ENCODE measurements at places on chromosomes 6 and 20. TPM values are rescaled to one million over a fixed set of nuclear protein-coding genes. Genes with fewer than 3 reads are reported as not detected.

GRCh38 chr6:40477246-40478126 is 109.7 kb downstream of the LRFN2 start:
- no peaks in the 10 kb centered on the region for H3K27me3 ChIP-seq
- DNase-seq: peak; percentile 88
- H3K4me1 ChIP-seq: no peaks in the 10 kb centered on the region
- no peaks in the 10 kb centered on the region for H3K36me3 ChIP-seq
- no peak overlapping the region for H3K4me3 ChIP-seq

GRCh38 chr6:90611543-90612312 is 24.9 kb upstream of the MAP3K7 start:
- H3K4me1 ChIP-seq: no peaks in the 10 kb centered on the region
- H3K27ac ChIP-seq: no peak overlapping the region
- peaks cover 17% of the 10 kb centered on the region for H3K27me3 ChIP-seq
- peak overlapping the region; percentile 75 for H3K4me3 ChIP-seq

DNA sequence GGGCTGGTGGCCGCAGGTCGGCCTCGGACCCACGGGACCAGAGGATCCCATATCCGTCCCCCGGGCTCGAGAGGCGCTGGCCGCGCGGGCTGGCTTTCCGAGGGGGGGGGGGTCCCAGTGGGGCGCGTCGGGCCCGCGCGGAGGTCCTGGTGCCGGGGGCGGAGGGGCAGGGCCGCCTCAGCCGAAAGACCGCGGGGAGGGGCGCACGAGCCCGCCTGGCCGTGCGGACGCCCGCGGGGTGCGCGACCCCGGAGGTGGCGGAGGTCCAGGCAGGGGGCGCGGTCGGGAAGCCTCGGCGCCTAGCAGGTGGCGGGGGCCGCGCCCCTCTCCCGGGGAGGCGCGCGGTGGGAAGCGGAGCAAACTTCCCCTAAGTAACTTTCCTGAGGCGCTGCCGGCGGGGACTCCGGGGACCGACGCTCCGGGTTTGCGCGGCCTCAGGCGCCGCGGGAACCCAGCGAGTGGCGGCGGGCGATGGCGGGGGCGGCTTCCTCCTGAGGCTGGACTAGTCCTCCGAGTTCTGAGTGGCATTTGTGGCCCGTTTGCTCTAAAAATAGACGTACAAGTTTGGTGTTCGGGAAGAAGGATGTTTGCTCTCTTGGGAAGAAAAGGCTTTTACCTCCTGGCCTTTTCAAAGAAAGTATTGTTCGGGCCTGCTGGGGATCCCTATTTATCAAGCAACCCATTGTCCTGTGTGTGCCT is 26.5 kb upstream of the BTBD3 start:
- H3K27ac ChIP-seq: peak overlapping the region; percentile 83
- no peaks in the 10 kb centered on the region for H3K27me3 ChIP-seq
- no peaks in the 10 kb centered on the region for H3K36me3 ChIP-seq
- H3K4me1 ChIP-seq: no peaks in the 10 kb centered on the region
- H3K4me3 ChIP-seq: peak overlapping the region; percentile 93

The GRIK2 gene
- total RNA-seq: 4.7 TPM

DNA sequence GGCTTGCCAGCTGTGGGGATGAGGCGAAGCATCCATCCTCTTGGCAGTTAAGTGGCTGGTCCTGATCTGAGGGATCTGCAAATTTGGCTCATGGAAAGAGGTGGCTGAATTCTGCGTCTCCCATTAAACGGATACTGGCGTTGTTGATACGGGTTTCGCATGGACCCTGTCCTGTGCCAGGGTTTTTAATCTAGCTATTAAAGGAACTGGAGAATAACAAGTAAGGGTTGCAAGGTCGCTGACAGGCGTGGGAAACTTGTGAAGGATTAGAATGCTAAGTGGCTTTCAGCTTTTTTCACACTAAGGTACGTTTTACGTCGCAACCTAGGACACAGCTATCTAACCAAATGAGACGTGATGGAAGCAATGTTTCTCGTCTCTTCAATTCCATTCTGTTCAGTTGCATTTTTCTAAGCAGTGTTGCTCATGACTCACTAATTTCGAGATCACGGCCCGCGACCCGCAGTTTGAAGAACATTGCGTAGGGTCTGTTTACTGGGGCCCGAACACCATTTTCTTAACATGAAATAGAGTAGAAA is 852 bp downstream of the GMNN start:
- DNase-seq: no peak
- H3K4me1 ChIP-seq: no peaks in the 10 kb centered on the region
- H3K27ac ChIP-seq: no peak overlapping the region
- peak overlapping the region; percentile 92 for H3K4me3 ChIP-seq
- H3K36me3 ChIP-seq: peaks cover 20% of the 10 kb centered on the region

- peak; percentile 40 for DNase-seq
- H3K27ac ChIP-seq: no peak overlapping the region
- H3K27me3 ChIP-seq: no peaks in the 10 kb centered on the region
- H3K4me1 ChIP-seq: peaks cover 4% of the 10 kb centered on the region
These were observed 10.0 kb upstream of the PRR18 start for GRCh38 chr6:166318227-166318626.

DNA sequence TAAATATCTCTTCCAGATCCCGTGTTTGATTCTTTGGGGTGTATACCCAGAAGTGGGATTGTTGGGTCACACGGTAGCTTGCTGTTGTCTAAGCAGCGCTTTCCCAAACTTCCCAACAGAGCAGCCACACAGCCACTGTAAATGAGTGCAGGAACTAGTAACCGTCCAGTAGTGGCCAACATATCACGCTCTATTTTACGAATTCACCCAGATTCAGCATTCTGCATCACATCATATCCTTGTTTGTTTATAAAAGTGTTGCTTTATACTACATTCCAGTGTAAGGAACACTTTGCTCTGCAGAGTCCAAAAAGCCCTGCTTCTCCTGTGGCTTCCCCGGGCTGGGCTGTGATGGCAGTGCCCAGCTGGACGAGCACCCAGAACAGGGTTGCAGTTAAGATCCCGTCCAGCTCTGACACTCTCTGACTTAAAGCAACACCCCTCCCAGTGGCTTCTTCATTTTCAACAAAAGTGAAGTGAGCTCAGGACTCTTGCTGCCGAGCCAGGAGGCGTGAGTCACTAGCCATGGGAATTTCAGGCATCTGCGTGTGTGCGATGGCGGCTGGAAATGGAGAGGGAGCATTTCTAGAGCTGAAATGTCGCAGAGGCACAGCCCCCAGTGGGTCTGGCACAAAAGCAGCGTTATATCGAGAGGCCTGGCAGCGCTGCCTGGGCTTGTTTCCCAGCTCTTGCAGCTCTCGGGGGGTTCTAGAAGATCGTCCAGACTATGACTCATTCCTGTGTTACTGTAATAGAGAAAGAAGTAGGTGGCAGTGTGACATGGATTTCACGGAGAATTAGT is 216.3 kb upstream of the ECI2 start:
- H3K27ac ChIP-seq: peak overlapping the region; percentile 29
- no peaks in the 10 kb centered on the region for H3K4me1 ChIP-seq
- H3K36me3 ChIP-seq: no peaks in the 10 kb centered on the region
- H3K27me3 ChIP-seq: no peaks in the 10 kb centered on the region
- no peak overlapping the region for H3K4me3 ChIP-seq
